ENCODE measurements at places on chromosomes 2 and 18. TPM values are rescaled to one million over a fixed set of nuclear protein-coding genes. Genes with fewer than 3 reads are reported as not detected.
A peak's percentile ranks its signal among the peaks of the same experiment; 100 is the strongest.

DNA sequence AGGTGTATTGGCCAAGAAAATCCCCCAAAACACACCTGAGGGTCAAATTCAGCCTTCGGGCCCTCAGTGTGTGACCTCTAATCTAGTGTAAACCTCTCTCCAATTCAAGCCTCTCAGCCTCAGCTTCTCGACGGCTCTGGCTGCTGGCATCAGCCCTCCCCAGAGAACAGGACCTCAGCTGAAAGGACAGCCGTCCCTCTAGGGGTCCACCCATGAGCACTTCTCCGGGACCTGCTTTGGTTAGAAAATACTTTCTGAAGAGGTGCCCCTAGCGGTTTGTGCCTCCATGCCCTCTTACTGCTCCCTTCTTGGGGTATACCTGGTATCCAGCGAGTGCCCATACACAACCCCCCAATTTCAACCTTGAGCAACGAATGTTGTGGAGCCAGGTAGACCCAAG, 48.8 kb downstream of the INHBB start:
- DNase-seq: no peak

DNA sequence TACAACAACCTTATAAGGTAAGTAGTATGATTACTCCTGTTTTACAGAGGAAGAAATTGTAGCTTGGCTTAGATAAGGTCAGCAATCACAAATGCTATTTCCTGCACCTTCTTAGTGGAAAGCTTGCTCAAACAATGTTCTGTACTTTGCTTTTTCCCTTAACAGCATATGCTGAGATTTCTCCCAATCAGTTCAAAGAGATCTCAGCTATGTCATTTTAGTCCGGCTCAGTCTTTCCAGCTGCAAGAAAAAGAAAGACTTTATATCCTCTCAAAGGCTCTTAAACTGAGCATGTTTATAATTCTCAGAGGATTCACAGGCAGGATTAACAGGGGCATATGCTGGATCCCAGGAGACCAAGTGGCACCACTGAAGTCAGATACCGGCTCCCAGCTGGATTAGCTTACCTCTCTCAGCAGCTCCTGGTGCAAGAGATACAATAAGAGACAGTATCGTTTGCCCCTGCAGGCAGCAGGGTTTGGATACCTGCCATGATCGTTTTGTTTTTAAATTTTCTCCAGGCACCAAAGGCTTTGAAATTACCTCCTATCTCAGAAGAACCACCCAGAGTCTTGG, 29.5 kb downstream of the KIAA2012 start:
- DNase-seq: no peak

- no peak for DNase-seq
These were observed 71.0 kb downstream of the SPIRE1 start for GRCh38 chr18:12586956-12587355.

DNA sequence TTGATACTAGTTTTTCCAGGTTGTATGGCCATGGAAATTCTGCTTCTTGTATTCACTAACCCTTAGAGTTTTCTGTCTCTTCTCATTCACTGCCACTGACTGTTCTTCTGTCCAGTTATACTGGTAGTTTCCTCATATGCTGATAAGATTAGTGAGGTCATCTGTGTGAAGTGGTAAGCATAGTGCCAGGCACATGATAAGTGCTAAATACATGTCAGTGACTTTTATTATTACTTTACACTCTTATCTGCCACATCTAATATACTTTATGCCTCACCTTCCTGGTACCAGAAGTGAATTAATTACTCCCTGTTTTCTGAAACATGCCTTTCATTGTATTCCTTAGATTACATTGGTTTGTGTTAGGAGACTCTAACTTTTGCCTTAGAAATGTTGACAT, 91.3 kb downstream of the NBEAL1 start:
- DNase-seq: no peak

The ASB18 gene
- total RNA-seq: not detected

- no peak for DNase-seq
These were observed 202.3 kb downstream of the KCNH7 start for GRCh38 chr2:162636206-162636728.

GRCh38 chr2:16666449-16666801, 791 bp upstream of the CYRIA start:
- DNase-seq: peak; percentile 79
